CD4-positive, alpha-beta T cell treated with Interleukin-12 subunit alpha and Interleukin-12 subunit beta, for 1 hour (primary cell): ENCODE measurements at places on chromosomes 5 and 9.

DNA sequence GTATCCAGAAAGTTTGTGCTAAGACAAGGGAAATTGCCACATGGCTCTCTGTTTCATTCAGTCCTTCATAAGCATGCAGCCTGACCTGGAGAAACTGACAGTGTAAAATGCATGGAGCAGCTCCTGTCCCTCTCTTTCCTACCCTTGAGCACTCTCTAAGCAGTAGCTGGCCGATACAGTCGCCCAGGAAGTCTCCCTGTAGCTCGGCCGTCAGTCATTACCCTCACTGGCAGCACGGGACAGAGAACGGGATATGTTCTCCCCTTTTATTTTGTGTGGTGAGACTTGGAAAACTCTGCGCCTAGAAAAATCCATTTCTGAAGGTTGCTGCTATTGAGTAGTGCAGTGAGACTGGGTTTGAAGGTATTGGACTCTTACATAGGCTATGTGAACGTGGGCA is 56.8 kb upstream of the KCNMB1 start:
- no peak for DNase-seq

- DNase-seq = no peak
These were observed 49.7 kb downstream of the FER start for GRCh38 chr5:108797396-108797795.

DNA sequence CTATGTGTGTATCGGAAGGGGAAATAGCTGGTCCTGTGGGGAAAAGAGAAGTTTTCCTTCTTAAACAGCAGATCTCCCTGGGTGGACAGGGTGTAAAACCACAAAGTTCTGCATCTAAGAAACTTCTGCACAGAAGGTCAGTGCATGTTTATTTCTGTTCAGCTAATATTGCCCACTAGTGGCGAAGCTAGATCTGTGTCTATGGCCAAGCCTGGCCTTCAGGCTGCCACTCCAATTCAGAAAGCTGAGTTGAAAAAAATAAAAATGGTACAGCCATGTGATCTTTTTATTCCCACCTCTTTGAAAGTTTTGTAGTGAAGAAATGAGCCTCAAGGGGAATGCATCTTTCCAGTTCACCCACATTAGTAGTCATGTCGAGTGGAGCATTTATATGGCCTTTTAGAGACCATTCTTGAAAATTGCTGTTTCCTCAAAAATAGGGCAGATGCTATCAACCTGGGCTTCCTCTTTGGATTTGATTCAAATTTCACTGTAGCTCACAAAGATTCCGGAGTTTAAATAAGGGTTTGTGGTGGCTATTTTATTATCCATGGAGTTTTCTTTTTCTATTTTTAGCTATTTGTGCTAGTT is 488.0 kb downstream of the PRELID2 start:
- DNase-seq = no peak

- DNase-seq = no peak
These were observed 96.8 kb downstream of the VAV2 start for GRCh38 chr9:133895335-133895734.

DNA sequence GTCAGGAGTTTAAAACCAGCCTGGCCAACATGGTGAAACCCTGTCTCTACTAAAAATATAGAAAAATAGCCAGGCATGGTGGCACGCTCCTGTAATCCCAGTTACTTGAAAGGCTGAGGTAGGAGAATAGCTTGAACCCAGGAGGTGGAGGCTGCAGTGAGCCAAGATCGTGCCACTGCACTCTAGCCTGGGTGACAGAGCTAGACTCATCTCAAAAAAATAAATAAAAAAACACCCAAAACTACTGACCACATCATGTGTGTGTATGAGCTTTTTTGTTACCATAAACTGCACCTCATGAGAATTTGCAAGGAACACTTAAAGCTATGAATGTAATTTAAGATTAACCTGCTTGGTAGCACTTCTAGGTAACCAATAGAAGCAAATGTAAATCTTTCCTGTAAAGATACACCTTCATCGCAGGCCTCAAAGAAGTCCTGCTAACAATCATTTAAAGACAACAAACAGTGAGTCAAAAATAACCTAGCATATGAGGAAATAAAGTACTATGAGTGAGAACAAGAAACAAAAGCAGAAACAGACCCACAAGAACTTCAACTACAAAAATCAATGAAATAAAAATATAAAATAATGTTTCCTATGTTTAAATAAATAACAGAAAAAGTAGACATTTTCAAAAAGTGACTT is 13.0 kb downstream of the SLC38A9 start:
- DNase-seq = no peak
